NCI-H1930 (cell line): ENCODE measurements at places on chromosomes 2 and 18.

GRCh38 chr2:120108049-120108448 is 95.2 kb downstream of the EPB41L5 start:
- DNase-seq = peak; percentile 8

- DNase-seq = no peak
Observed at GRCh38 chr18:55264108-55264507, 304.8 kb upstream of the CCDC68 start.

DNA sequence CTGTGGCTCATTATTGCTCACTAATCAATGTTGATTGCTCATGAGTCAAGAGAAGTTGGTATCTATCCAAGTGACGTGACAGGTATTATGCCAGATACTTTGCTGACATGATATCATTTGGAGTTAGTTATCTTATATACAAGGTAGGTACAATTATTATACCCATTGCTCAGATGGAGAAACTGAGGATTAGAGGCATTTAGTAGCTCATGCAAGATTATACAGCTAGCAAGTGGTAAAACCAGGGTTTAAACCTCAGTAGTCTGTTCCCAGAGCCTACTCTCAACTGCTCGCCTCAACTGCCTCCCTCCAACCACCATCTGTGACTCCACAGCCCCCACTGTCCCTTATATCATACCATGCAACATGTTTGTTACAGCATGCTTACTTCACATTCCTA is 6.1 kb downstream of the FIGLA start:
- DNase-seq = no peak

- no peak for DNase-seq
Observed at GRCh38 chr2:233449921-233450863, 95.9 kb downstream of the DGKD start.

DNA sequence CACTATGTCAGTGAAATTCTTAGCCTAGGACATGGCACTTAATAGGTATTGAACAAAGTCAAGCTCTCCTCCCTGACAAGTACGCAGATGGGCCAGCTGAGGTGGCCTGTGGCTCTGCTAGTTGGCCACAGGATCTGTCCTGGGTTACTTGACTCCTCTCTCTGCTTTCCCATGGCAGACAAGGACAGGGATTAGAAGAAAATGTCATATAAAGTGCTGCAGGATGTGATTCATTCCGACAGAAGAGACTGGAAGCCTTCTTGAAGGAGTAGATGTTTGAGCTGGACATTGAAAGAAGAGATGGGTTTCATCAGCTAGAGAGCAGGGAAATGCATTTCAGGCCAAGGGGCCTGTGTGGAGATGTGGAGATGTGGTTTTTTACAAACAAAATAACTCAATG is 46.7 kb downstream of the SMAD7 start:
- DNase-seq = no peak

- no peak for DNase-seq
Observed at GRCh38 chr18:1965541-1965940, 605.8 kb downstream of the METTL4 start.

GRCh38 chr2:27105981-27106380 is 12.9 kb downstream of the CGREF1 start:
- DNase-seq = no peak

GRCh38 chr18:24031318-24031717 is 16.8 kb downstream of the TTC39C start:
- no peak for DNase-seq

- no peak for DNase-seq
Observed at GRCh38 chr2:25201265-25201664, 32.9 kb upstream of the POMC start.

DNA sequence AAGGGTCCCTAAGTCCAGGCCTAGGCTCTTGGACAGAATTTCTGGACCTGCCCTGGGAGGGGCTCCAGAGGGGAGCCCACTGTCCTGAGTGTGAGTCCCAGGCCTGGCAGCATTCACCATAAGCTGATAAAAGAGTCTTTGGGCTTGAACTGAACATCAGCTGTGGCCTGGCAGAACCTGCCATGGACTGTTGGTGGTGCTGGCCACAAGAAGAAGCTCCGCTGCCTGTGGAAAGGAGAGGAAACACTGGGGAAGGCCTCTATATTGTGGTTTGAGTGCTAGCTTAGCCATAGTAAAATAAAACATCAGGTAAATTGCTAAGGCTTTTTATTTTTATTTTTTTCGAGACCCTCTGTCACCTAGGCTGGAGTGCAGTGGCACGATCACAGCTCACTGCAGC is 20.9 kb upstream of the BAZ2B start:
- no peak for DNase-seq

GRCh38 chr18:55582325-55582724 is 5.7 kb downstream of the TCF4 start:
- DNase-seq = peak; percentile 60

DNA sequence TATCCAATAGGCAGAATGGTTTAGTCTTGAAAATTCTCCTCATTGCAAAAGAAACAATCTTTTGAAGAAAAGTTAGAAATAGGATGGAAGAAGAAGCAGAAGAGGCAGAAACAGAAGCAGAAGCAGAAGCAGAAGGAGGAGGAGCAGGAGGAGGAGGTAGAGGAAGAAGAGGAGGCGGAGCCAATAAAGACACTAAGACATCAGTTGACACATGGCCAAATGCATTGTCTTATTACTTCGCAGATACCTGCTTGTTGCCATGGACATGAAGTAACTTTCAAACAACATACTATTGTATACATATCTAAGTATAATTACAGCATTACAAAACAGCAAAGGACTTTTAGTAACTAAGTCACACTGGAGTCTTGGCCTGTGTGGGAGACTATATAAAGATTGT is 606.3 kb downstream of the METTL4 start:
- DNase-seq = no peak

DNA sequence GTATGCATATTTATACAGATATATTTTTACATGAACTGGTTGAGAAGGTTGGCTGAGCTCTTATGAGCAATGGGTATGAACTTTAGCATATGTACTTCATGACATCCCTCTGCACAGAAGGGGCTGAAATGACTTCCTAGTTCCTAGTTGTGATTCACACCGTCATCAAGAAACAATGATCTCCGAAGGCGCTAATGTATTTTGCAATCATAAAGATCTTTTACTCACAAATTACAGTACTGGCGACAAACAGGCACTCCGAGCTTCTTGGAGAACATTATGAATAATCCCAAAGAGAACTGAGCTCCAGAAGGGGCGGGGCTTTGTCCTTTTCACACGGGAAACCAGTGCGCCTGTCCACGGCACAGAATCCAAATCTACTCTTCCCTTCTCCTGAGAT is 18.1 kb downstream of the BCL2 start:
- no peak for DNase-seq

DNA sequence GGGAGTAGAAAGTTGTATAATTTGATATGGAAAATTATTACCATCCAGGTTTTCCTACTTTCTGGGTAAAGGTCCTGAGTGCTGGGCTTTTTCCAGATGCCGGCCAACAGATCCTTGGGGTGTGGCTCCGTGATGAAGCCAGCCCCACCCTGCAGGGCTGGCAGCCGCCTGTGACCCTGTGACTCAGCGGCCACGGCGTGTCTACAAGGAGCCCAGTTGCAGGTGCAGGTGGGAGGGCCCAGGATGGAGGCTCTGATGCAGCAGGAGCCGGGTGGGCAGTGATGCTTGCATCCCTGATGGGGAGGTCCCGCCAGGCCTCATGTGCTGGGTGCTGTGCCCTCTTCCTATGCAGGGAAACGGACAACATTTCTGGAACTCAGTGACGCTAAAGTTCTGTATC is 96.0 kb upstream of the ALKAL2 start:
- no peak for DNase-seq

- no peak for DNase-seq
Observed at GRCh38 chr2:53945538-53945937, 25.3 kb downstream of the PSME4 start.

- no peak for DNase-seq
Observed at GRCh38 chr18:22164337-22165048, 4.9 kb upstream of the GATA6 start.

- DNase-seq = no peak
Observed at GRCh38 chr2:16818203-16818556, 152.5 kb upstream of the CYRIA start.

- no peak for DNase-seq
Observed at GRCh38 chr2:46547223-46548102, 68.1 kb downstream of the TMEM247 start.

- no peak for DNase-seq
Observed at GRCh38 chr2:110680709-110681108, 2.8 kb upstream of the BUB1 start.

DNA sequence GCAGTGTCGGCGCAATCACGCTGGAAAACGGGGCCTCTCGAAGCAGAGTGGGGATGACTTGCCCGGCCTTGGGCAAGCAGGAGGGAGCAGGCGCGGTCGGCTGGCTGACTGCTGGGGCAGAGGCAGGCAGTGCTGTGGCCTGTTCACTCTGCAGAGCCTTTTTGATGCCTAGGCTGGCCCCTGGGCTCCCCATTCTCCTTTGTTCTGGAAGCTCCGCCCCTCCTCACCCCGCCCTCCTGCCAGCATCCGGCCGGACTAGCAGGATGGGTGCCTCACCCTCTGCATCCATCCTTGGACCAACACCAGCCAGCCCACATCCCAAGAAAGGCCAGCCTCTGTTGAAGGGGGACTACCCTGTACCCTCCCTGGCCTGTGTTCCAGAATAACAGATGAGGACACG is at the start of gene ASPRV1:
TSS of gene ASPRV1 (minus strand) at position 136 of the 400 bp plus-strand sequence. CDS start 195 bp downstream, outside the sequence.
- DNase-seq = no peak

GRCh38 chr2:99988599-99988998 is 153.8 kb downstream of the AFF3 start:
- no peak for DNase-seq

DNA sequence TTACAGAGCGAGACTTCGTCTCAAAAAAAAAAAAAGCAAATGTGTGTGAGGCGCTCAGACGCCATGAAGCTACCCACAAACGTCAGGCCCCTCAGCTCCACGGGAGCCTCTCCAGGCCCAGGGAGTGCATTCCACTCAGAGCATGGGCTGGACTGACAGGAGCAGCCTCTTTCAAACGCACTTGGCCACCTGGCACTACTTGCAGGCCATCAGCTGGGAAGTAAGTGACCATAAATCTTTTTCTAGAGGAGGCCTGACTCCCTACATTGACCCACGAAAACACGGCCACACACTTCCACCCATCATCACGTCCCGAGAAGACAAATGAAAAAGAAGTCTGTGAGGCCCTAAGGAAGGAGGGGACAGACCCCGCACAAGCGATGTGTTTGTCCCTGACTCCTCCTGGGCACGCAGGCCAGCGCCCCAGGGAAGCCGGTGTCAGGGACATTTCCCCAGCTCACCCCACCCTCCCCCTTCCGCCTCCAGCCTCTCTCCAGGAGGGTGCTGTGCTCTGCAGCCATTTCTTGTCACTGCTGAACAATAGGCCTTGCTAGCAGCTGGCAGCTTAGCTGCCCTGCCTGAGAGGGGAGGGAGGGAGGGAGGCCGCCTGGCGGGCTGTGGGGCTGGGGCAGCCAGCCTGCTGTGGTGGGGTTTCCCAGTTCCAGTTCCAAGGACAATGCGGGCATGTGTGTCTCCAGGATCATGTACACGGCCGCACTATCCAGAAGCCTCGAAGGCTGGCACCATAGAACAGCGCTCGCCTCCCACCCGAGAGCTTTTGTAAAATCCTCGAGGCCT is 26.6 kb downstream of the SERTAD2 start:
- no peak for DNase-seq

DNA sequence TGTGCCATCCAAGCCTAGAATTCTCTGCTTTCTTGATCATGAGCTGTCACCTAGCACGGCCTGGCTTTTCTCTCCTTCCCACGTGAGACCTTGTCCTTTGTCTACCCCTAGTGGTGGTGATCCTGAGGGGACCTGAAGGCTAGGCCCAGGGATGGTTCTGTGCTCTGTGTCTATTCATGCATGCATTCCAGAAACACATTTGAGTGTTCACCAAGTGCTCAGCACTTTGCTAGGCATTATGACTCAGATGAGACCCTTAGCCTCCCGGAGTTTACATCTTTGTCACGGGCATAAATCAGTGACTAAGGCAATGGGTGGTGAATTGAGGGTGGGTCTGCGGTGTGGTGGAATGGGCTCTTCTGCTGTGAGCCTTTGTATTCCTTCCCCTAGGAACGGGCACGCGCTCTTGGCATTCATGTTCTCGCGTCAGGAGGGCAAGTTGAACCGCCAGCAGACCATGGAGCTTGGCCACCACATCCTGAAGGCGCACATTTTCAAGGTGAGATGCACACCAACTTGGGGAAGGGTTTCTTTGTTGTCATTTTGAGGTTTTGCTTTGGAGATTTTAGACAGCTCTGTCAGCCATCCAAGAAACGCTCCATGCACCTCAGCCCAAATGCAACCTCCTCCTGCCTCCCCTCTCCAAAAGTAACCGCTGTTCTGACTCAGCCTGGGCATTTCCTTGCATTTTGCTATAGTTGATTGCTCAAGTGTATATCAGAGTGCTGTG is 100.9 kb downstream of the WDSUB1 start:
- DNase-seq = peak; percentile 5

GRCh38 chr2:180191432-180192124 is 184.5 kb upstream of the CWC22 start:
- DNase-seq = no peak

DNA sequence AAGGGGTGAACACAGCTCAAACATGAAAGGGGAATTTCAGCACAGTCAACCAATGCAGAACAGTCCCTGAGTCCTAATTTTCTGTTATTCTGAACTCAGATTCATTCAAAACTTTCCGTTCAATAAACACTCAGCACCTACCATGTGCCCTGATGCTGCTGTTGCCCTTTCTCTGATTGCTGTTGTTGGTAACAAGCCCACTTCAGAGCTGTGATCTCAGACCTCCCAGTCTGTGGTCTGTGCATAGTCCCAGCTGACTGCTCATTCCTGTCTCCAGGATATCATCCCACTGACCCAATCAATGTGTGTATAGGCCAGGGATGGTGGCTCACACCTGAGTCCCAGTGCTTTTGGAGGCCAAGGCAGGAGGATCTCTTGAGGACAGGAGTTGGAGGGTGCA is 82.7 kb upstream of the SLC35G4 start:
- DNase-seq = no peak

DNA sequence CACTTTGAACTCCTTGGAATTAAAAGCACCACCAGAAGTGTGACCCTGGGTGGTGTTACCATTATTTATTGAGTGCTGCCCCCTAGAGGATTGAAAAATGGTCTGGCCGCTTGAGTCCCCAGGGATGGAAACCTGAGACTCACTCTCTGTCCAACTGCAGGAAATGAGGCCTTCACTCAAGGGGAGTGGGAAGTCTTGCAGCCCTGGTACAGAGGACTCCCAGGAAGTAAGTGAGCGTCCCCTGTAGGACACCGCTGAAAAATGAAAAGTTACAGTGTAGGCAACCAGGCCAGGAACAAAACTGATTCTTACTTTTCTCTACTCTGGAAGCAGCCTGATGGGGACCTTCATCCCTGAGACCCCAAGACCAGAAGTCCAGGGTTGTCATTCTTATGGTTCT is 2.2 kb upstream of the NRP2 start:
- peak; percentile 44 for DNase-seq

DNA sequence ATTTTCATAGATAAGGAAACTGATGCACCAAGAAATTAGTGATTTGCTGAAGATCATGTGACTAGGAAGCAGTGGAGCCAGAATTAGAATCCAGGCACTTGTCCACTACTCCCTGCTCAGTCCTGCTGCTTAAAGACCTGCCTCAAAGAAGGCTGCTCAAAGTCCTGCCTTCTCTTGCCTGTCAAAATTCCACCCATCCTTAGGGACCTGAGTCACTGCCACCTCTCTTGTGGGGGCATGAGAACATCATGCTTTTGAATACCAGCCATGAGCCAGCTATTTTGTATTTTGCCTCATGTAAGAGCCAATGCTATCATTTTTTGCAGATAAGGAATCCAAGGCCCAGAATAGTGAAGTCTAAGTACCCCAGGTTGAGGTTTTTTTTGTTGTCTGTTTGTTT is 47.1 kb downstream of the DDX1 start:
- no peak for DNase-seq

GRCh38 chr2:241722896-241723454 is 11.5 kb upstream of the D2HGDH start:
- no peak for DNase-seq
